Mesothelial cell of epicardium (in vitro differentiated cells): ENCODE measurements at places on chromosomes 13 and 19.

DNA sequence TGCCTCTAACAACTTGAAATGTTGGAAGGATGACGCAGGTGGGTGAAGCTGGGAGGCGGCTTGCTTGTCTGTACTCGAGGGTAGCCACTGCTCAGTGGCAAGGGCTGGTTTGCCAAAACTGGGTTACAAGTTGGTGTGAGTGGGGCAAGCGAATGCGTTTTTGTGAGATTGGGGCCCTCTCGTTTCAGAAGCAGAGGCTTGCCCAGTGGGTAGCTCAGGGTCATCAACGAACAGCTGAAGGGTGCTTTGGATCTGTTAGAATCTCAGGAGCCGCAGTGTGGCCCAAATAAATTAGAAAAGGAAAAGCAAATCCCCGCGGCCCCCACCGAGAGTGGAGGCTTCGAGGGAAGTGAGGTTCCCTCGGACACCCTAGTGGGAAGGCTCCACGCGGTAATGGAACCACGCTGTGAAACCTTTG, 7.3 kb downstream of the ATP4B start:
- peak; percentile 28 for DNase-seq

GRCh38 chr19:15358918-15359317, 20.7 kb downstream of the AKAP8 start:
- no peak for DNase-seq

DNA sequence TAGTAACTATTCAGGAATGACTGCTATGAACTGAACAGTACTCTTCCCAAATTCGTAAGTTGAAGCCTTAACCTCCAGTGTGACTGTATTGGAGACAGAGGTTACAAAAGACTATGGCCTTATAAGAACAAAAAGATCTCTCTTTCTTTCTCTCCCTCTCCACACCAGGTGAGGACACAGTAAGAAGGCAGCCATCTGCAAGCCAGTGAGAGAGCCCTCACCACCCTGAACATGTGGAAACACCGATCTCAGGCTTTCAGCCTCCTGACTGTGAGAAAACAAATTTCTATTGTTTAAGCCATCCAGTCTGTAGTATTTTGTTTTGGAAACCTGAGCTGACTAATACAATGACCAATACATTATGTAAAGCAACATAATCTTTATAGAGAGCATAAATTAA, 888.9 kb downstream of the SLITRK1 start:
- DNase-seq = no peak

DNA sequence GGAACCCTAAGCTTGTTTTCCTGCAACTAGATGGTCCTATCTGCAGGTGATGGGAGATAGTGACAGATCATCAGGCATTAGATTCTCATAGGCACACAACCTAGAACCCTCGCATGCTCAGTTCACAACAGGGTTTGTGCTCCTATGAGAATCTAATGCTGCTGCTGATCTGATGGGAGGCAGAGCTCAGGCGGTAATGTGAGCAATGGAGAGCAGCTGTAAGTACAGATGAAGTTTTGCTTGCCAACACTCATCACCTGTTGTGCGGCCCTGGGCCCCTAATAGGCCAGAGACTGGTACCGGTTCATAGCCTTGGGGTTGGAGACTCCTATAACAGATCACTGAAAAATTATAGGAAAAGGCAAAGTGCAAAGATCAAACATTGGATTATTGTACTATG, 267.2 kb downstream of the PCDH9 start:
- no peak for DNase-seq

- peak; percentile 46 for DNase-seq
These were observed 934 bp downstream of the N4BP2L2 start for GRCh38 chr13:32537580-32538142.

DNA sequence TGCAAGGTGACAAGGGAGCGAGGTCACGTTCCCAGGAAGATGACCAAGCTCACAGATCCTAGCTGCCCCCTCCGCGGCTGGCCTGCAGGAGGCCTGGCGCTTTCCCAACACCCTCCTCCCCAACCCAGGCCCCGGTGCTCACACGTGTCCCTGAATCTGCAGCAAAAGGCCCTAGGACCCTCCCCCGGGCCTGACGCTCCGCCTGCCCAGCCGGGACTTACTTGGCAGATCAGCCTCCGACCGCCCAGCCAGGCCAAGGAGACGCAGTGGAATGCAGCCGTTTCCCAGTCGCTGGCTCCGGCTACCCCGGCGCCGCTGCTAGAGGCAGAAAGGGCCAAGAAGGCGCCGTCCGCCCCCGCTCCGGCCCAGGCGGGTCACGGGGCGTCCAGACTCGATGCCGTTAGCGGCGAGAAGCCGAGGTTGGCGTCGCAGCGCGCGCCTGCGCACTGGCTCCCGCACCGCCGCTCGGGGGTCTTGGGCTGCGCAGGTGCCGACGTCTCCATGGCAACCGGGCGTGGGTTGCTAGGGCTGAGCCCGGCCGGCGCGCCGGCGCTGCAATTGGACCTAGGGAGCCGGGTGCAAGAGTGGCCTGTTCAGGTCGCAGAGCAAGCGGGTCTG, at the start of gene PNMA8A:
PNMA8A (minus strand) TSS at position 448 of the 618 bp plus-strand sequence. CDS start 528 bp downstream, outside the sequence.
- DNase-seq = peak; percentile 86

DNA sequence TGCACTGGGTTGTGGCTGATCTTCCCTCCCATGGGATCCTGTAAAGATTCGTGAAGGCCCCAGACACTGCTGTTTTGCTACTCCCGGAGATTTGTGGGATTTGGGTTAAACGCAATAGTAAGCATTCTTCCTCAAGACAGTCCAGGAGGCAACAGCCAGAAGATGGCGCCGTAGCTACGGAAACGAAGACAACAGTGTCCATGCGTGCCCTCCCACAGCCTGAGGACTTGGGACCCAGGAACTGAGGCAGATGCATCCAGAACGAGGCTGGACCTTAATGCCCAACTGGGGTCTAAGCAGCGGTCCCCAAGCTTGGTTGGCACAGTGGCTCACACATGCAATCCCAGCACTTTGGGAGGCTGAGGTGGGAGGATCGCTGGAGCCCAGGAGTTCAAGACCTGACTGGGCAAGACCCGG, 57.6 kb upstream of the ZNF507 start:
- no peak for DNase-seq

- DNase-seq = no peak
These were observed 62.9 kb upstream of the URI1 start for GRCh38 chr19:29878973-29879654.

DNA sequence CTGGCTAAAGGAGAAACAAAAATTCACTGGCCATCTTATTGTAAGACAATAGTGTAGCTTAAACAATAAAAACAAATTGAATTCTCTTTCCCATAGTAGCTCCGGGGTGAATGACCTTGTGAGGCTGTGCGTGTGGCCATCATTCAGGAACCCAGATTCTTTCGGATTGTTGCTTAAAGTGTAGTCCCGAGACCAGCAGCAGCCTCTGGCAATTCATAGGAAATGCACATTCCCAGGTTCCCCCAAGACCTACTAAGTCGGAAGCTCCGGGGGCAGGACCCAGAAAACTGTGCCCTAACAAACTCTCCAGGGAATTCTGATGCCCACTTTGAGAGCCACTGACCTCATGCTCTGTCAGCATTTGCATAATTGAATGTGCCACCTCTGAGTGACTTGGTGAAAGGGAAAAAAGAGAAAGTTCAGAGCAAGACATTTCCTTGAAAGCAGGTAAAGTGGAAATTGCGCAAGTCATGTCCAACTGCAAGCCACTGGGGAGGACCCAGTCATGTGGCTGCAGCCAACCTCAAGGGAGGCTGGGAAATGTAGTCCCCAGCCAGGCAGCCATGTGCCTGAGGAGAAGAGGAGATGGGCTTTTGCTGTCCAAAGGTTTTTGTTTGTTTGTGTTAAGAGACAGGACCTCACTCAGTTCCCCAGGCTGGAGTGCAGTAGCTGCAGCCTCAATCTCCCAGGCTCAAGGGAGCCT, 50.7 kb upstream of the PNMA8B start:
- no peak for DNase-seq

GRCh38 chr13:111119966-111120365, 4.9 kb downstream of the ARHGEF7 start:
- DNase-seq = no peak

GRCh38 chr19:14150770-14151661, 14.6 kb upstream of the ASF1B start:
- DNase-seq = no peak

DNA sequence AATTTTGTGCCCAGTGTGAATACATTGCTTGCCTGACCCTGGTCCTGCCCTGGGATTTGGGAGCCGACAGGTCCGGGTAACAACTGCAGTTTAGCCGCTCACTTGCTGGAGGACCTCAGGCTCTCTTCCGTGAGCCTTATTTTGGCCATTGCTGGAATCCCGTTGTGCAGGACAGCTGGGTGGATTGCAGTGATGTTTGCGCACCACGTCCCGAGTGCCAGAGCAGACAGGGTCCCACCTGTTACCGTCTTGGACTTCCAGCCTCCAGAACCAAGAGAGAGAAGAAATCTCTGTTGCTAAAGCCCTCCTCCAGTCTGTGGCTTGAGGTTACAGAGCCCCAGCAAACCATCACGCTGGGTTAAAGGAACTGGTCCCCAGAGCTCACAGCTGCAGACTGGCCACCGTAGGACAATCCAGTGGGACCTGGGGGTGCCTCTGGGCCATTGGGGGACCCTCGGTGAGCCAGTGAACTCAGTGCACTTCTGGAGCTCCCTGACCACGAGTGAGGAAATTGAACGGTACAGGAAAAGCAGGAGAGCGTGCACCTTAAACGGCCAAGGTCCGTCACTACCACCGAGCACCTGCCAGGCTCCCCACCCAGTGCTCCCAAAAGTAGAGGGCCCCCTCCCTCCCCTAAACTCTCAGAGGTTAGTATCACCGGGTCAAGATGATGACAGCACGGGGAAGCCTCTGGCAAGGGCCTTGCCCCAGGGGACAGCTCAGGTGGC, 92.9 kb downstream of the GNG7 start:
- DNase-seq = no peak

DNA sequence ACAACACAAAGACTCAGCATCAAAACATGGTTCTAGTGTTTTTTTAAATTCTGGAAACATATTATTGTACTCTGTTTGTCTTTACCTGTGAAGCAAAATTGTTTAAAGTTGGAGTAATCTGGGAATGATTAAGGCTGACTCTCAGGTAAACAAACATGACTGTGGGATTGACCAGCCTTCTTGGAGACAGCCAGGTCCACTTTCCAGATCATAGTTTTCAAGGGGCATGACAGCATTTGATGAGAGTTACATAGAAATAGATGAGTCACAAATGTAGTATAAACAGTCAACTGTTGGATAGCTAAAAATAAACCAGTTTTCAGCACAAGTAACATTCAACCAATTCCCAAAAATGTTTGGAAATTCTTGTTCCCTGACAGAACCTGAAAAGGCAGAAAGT, 1680.9 kb downstream of the OLFM4 start:
- no peak for DNase-seq

DNA sequence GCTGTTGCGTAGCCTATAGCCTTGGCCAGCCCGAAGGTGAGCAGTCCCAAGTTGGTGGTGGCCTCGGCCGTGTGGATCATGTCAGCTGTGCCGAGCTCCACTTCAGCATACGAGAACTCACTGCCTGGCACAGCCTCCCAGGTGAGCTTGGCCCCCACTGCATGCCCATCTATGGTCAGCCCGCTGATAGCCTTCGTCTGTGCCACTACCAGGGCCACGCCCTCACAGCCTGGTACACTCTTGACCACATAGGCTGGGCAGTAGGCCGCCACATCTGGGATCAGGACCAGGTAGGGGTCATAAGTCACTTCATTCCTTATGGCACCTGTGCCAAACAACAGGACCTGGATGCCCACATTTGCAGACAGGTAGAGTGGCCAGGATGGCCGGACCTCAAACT, 7.4 kb downstream of the FCGBP start:
- DNase-seq = no peak

DNA sequence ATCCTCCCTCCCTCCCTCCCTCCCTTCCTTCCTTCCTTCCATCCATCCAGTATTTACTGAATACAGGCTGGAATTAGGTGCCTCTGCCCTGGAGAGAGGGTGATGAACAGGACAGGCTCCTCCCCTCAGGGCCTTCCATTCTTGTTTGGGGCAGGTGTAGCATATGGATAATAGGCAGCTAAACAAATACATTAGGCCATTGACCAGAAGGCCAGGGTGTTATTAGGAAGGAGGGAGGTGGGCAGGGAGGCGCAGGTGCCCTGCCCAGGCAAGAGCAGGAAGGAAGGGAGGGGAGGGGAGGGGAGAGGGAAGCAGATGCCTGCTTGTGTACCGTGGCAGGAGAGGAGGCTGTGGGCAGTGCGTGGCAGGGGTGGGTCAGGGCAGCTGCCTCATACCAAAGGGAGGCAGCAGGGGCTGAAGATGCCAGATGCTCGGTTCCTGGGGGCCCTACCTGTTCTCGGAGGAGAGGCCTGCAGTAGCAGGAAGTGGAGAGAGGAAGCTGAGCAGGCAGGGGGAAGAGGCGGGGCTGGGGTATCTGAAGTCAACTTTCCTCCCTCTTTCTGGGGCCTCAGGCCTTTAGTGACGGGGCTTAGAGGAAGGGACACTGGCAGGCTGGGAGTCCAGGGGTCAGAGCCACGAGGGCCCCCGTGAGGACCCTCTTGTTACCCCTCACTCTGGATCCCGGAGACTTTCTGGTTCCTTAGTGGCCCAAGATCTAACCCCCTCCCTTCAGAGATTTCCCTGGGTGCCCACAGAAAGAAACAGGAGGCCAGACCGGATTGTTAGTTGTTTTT, at the start of gene RINL:
RINL (minus strand) TSS at position 495 of the 794 bp plus-strand sequence. CDS start 1,533 bp downstream, outside the sequence.
- no peak for DNase-seq

DNA sequence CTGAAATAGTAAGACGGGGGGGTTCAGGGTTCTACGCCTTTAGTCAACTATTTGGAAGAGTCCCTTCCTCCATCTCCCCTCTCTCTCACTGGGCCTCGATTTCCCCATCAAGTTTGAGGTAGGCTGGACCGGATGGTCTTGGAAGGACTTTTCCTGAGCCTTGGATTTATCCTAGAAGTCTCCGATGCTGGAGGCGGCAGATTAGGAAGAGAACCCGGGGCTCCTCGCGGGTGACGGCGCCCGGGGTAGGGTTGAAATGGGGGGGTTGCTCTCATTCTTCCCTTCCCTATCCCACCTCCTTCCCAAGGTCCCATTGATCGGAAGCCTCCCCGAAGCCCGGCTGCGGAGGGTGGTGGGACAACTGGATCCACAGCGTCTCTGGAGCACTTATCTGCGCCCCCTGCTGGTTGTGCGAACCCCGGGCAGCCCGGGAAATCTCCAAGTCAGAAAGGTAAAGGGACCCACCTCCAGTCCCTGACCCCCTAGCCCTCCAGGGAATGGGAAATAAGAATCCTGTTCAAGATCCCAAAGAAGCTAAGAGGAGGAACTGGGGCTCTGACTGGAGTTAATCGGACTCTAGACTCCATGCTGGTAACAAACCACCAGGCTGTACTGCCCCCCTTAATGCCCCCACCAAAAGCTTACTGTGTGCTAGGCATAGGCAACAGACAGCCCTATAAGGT, 781 bp downstream of the QPCTL start:
- DNase-seq = peak; percentile 67

DNA sequence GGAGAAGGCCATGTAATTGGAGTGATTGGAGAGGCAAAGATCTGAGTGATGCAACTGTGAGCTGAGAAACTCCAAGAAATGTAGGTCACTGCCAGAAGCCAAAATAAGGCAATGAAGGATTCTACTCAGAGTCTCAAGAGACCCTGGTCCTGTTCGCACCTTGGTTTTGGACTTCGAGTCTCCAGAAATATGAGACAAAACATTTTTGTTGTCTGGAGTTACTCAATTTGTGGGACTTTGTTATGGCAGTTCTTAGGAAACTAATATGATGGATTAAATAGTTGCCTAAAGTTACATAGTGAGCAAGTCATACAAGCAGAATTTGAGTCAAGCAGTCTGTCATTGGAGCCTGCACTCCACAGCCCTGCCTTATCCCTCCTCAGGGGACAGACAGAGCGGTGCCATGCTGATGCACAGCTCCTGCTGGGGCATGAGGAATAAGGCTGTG, 104.2 kb downstream of the ITGBL1 start:
- DNase-seq = no peak
